Motor neuron (in vitro differentiated cells): ENCODE measurements at places on chromosomes 1 and 21. TPM values are rescaled to one million over a fixed set of nuclear protein-coding genes. Genes with fewer than 3 reads are reported as not detected.

Gene RNF223
- 0.62 TPM in 1 of 2 replicates, not detected in the other for total RNA-seq

Gene ADGRL4
- 1.2 and 2.2 TPM in 2 replicates for total RNA-seq

Gene FAM72C
- total RNA-seq: not detected in 2 replicates

Gene LPAR3
- total RNA-seq: 0.14 TPM in 1 of 2 replicates, not detected in the other

Gene STX12
- total RNA-seq: 72.6 and 87.3 TPM in 2 replicates

Gene PPM1J
- 0.46 and 0.48 TPM in 2 replicates for total RNA-seq

Gene CENPS
- total RNA-seq: 19.1 and 22.2 TPM in 2 replicates

Gene PGLYRP3
- total RNA-seq: not detected in 2 replicates

Gene SYT11
- total RNA-seq: 1.2 and 1.3 TPM in 2 replicates

Gene KCNAB2
- total RNA-seq: 6.3 and 8.8 TPM in 2 replicates

Gene KPRP
- not detected in 2 replicates for total RNA-seq

Gene TSACC
- 1.5 and 2.4 TPM in 2 replicates for total RNA-seq

Gene OXCT2
- total RNA-seq: 1.3 and 1.8 TPM in 2 replicates

Gene TXNDC12
- total RNA-seq: 36.7 and 37.9 TPM in 2 replicates

Gene LRRC71
- total RNA-seq: 1.3 TPM in 1 of 2 replicates, not detected in the other

Gene SMYD3
- total RNA-seq: 32.4 and 34.9 TPM in 2 replicates

Gene GBP7
- not detected in 2 replicates for total RNA-seq

Gene TBX15
- 96.4 and 104 TPM in 2 replicates for total RNA-seq

Gene LCE3E
- not detected in 2 replicates for total RNA-seq

Gene NFIA
- 9.1 and 10.9 TPM in 2 replicates for total RNA-seq

Gene ATP6V1G3
- total RNA-seq: not detected in 2 replicates

Gene PLA2G2F
- total RNA-seq: 0.38 and 0.56 TPM in 2 replicates

Gene CAPN9
- 0.29 and 0.37 TPM in 2 replicates for total RNA-seq

Gene CYP4X1
- 1.7 and 2.2 TPM in 2 replicates for total RNA-seq

Gene SPRR2E
- total RNA-seq: not detected in 2 replicates

Gene DCDC2B
- 0.25 and 0.65 TPM in 2 replicates for total RNA-seq

Gene CD5L
- 0.25 TPM in 1 of 2 replicates, not detected in the other for total RNA-seq

Gene ICOSLG
- total RNA-seq: 0.56 and 1.0 TPM in 2 replicates

Gene FAM110D
- total RNA-seq: 0.15 TPM in 1 of 2 replicates, not detected in the other

Gene TSTD1
- 13.4 TPM in 2 replicates for total RNA-seq

Gene PCAT6
- total RNA-seq: 0.92 and 1.1 TPM in 2 replicates

Gene OR2L8
- 0.46 TPM in 1 of 2 replicates, not detected in the other for total RNA-seq

Gene PRAMEF15
- total RNA-seq: 0.13 TPM in 1 of 2 replicates, not detected in the other

Gene TNFRSF18
- not detected in 2 replicates for total RNA-seq

Gene OR6K3
- total RNA-seq: not detected in 2 replicates

Gene KCNJ15
- 0.38 and 0.63 TPM in 2 replicates for total RNA-seq

Gene TTC13
- 36.9 and 39.2 TPM in 2 replicates for total RNA-seq

Gene MANEAL
- total RNA-seq: 5.9 and 7.7 TPM in 2 replicates

Gene GSTM1
- 3.7 and 4.4 TPM in 2 replicates for total RNA-seq

Gene C1orf141
- total RNA-seq: 0.33 and 0.39 TPM in 2 replicates

Gene VWA5B1
- total RNA-seq: 0.16 TPM in 1 of 2 replicates, not detected in the other

Gene TNNI3K
- total RNA-seq: 1.2 and 1.8 TPM in 2 replicates

Gene UMODL1
- total RNA-seq: 0.95 and 1.5 TPM in 2 replicates

Gene MROH7
- 0.71 and 1.9 TPM in 2 replicates for total RNA-seq

Gene RNF207
- 3.5 and 4.8 TPM in 2 replicates for total RNA-seq

Gene AMY1C
- total RNA-seq: not detected in 2 replicates

Gene CFAP107
- not detected in 2 replicates for total RNA-seq

Gene SPRR5
- total RNA-seq: not detected in 2 replicates

Gene TAL1
- total RNA-seq: 1.0 TPM in 1 of 2 replicates, not detected in the other

Gene ARL8A
- total RNA-seq: 75.8 and 82.2 TPM in 2 replicates
